ENCODE measurements at places on chromosomes 11 and 22. TPM values are rescaled to one million over a fixed set of nuclear protein-coding genes. Genes with fewer than 3 reads are reported as not detected.

DNA sequence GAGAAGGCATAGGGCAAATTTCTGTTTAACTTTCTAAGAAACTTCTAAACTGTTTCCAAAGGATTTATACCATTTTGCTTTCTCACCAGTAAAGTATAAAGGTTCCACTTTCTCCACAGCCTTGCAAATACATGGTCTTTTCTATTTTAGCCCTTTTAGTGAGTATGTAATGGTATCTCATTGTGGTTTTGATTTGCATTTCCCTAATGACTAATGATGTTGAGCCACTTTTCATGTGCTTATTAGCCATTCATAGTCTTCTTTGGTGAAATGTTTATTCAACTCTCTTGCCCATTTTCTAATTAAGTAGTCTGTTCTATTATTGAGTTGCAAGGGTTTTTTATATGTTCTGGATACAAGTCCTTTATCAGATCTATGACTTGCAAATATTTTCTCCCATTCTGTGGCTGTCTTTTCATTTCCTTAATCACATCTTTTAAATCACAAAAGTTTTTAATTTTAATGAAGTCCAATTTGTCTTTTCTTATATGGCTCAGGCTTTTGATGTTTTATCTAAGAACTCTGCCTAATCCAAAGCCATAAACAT, 83.8 kb upstream of the KCNQ1OT1 start:
- H3K4me3 ChIP-seq = no peak overlapping the region
- peaks cover 20% of the 10 kb centered on the region for H3K4me1 ChIP-seq
- DNase-seq = no peak
- no peaks in the 10 kb centered on the region for H3K36me3 ChIP-seq
- peaks cover 10% of the 10 kb centered on the region for H3K27me3 ChIP-seq
- no peak overlapping the region for H3K27ac ChIP-seq

GRCh38 chr11:88050247-88050646, 125.0 kb downstream of the RAB38 start:
- no peak for DNase-seq
- no peaks in the 10 kb centered on the region for H3K36me3 ChIP-seq
- peaks cover 5% of the 10 kb centered on the region for H3K4me1 ChIP-seq
- H3K27me3 ChIP-seq = no peaks in the 10 kb centered on the region
- H3K4me3 ChIP-seq = no peak overlapping the region

DNA sequence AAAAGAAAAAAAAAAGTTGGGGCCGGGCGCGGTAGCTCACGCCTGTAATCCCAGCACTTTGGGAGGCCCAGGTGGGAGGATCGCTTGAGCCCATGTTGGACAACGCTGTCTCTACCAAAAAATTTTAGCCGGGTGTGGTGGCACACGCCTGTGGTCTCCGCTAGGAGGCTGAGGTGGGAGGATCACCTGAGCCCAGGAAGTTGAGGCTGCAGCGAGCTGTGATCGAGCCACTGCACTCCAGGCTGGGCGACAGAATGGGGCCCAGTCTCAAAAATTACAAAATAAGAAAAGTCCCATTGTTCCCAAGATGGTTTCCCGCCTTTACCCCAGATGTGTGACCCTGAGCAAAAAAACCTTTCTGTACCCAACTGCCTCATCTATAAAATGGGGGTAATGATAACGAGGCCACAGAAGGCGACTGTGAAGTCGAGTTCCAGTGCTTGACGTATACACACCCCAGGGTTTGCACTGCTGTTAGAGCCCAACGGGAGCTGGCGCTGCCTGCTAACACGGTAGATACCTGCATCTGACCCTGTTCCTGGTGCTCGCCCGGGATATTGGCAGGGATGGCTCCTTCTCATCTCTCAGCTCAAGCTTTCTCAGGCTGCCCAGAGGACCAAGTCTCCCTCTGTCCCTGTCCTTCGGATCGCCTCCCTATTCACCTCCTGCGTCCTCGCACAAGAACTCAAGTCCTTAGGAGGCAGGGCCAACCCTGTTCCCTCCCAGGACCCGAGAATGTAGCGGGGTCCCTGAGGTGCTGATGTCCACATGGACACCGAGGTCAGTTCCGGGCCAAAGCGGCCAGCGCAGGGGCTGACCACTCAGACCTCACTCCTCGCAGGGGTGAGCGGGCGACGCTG, 1.1 kb upstream of the RPLP2 start:
- peak overlapping the region; percentile 98 for H3K4me3 ChIP-seq
- no peak for DNase-seq
- peaks cover 22% of the 10 kb centered on the region for H3K36me3 ChIP-seq
- no peaks in the 10 kb centered on the region for H3K27me3 ChIP-seq
- H3K27ac ChIP-seq = peak overlapping the region; percentile 55

RASL10A gene
- 0.54 TPM for total RNA-seq

DNA sequence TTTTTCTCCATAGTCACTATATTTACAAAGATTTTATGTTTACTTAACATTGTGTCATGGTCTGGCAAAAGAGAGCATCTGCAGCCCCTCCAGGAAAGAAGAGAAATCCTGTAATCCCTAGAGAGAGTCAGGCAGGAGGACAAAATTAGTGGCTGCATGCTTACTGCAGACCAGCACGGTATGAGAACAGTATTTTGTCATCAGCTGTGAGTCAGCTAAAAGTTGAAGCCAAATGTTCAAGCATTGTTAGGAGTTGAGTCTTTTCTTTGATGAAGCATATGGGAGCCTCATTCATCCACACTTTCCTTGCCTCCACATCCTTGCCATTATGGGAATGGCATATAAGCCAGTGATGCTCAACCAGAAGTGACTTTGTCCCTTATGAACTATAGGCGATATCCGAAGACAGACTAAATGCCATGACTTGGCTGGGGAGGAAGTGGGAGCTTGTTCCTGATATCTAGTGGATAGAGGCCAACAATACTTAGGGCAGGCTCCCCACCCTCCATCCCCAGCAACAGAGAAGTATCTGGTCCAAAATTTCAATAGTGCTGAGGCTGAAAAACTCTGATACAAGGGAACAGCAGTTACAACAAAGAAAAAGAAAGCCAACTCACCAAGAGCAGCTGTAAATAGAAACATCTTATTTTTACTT, 112.0 kb upstream of the OR5AK2 start:
- no peaks in the 10 kb centered on the region for H3K27me3 ChIP-seq
- DNase-seq = no peak
- H3K36me3 ChIP-seq = no peaks in the 10 kb centered on the region
- H3K27ac ChIP-seq = no peak overlapping the region

IGLL1 gene
- total RNA-seq = not detected

DNA sequence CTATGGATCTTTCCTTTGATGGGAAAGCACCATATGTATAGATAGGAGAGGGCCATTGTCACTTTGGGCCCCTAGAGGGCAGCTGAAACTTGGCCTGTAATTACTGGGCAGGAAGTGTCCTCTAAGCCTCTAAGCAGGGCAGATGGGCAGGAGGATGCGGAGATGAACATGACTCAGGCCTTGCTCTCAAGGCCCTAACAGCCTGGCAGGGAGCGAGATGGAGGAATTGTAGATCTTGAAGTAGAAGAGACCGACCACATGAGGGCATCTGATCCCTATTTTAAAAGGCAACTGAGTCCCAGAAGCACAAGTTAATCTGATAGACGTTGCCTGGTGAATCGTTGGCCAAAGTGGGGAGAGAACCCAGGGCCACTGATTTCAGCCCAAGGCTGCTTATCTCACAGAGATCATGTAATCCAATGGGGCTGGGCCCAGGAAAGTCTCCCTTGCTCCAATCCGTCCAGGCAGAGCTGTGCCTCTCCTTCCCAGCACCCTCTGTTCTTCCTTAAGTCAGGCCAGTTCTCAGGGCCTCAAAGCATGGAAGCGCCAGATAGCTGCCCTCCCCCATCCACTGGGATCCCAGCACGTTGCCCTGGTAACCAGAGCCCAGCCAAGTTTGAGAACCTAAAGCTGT, 2.5 kb upstream of the SEPTIN3 start:
- H3K4me3 ChIP-seq = no peak overlapping the region
- DNase-seq = peak; percentile 83
- H3K27me3 ChIP-seq = no peaks in the 10 kb centered on the region

GRCh38 chr11:77320351-77320750, 18.9 kb upstream of the GDPD4 start:
- no peak overlapping the region for H3K27ac ChIP-seq
- H3K36me3 ChIP-seq = peaks cover 23% of the 10 kb centered on the region
- no peak for DNase-seq
- no peak overlapping the region for H3K4me3 ChIP-seq
- H3K4me1 ChIP-seq = no peaks in the 10 kb centered on the region

DNA sequence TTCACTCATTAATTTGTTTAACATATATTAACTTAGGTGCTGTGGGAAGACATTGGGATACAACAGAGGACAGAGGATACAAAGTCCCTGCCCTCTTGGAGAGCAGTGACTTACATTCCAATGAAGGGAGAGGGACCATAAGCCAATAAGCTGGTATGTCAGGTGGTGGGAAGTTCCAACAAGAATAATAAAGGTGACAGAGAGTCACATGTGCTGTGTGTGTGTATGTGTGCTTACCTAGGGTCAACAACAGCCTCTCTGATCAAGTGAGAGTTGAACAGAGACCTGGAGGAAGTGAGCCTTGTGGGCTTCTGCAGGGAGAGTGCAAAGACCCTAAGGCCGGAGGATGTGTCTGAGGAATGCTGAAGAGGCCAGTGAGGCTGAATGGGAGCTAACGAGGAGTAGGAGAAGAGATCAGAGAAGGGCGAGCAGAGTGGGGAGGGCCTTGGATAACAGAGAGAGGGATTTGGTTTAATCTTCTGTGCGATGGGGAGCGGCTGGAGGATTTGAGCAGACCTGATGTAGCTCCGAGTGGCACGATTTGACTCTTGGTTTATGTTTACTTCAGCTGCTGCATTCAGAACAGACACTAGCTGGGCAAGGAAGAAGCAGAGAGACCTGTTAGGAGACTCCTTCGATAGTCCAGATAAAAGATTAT, 35.3 kb downstream of the MAP6 start:
- H3K27ac ChIP-seq = no peak overlapping the region
- DNase-seq = peak; percentile 11
- no peak overlapping the region for H3K4me3 ChIP-seq
- no peaks in the 10 kb centered on the region for H3K27me3 ChIP-seq
- H3K4me1 ChIP-seq = peaks cover 3% of the 10 kb centered on the region
